ENCODE measurements at places on chromosomes 2 and 18. TPM values are rescaled to one million over a fixed set of nuclear protein-coding genes. Genes with fewer than 3 reads are reported as not detected.
A peak's percentile ranks its signal among the peaks of the same experiment; 100 is the strongest.

DNA sequence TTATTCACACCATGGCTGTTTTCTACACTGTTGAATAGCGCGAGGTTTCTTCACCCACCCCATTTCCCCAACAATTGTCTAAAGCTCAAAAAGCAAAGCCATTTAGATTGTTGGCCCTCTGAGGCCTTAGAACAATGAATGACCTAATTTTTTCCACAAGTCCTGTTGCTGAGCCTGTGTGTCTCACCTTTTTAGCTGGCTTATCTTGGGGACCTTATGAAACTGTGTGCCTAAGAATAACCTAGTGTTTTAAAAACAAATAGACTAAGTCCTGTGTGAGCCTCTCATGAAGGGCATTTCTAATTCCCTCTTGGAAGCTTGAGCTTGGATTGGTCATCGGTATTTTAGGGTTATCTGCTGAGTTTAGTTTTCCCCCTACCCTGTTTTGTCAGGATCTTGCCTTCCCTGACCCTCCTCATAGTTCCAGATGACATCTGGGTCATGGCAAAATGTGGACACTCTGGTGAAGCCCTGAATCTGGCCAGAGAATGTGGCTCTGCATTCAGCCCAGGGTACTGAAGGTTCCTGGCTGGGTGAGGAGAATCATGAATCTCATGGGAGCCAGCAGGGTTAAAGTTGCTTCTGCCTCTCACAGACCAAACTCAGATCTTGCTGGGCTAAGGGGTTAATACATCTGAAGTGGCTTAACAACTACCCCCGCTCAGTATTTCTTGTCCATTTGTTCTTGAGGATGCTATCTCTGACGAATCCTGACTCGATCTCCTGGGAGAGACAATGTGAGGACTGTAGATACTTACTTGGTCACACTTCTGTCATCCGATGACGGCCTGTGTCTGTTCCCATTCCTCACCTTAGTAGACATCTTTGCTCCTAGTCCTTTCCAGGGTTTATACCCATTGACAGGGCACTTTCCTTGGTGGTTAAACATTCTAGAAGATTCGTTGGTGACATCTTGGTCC lies 104.2 kb upstream of the MAP4K3 start:
- DNase-seq, result no peak

DOK6 gene
- 0.96 TPM for total RNA-seq

GPBAR1 gene
- 1.5 TPM for total RNA-seq

DNA sequence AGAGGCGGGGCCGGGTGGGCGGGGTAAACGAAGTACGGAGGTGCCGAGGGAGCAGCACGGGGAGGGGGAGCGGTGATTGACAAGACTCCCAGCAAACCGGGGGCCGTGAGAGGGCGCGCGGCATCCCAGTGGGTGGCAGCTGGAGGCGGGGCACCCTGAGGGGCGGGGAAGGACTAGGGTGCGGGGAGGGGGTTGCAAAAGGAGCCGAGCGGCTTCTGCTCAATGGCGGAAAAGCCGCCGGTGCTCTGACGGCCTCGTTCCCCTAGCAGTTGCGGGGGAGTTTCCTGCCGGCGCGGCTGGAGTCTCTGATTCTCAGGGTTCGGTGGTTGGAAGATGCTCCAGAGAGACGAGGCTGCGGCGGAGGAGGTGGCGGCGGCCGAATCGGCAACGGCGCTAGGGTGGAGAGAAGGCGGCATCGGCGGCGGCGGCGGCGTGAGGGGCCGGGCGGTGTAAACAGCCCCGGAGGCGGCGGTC lies at the start of gene PPM1B:
Gene PPM1B, plus strand, starts transcription at position 195 of the 474 bp plus-strand sequence. CDS start 32,325 bp downstream, outside the sequence.
- peak; percentile 100 for DNase-seq

- no peak for DNase-seq
Measured at GRCh38 chr2:42086500-42086953, 38.7 kb downstream of the PKDCC start.

LHCGR gene
- total RNA-seq, result 0.16 TPM

DNA sequence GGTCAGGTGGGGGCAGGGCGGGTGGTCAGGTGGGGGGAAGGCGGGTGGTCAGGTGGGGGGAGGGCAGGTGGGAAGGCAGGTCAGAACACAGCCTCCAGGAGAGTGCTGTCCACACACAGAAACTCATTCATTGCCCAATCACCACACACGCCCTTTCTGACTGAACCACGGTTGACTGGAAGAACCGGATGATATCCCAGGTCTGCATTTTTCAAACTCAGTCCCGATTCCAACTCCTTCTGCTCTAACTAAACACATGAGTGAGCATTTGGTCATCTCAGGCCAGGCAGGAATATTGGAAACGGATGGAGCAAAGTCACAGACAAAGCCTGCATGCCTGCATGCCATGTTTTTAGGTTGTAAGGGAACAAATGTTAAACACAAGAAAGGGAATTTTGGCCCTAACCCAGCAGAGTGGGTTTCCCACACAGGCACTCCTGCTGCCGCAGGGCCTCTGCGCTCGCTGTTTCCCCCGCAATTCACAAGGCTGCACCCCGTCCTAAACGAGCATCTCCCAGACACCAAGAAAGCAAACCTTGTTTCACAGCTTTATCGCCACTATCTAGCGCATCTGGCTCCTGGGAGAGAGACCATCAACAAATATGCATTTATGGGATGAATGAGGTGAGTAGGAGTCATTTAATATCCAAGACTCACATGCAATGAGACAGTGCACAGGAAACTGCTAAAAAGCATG lies 100.1 kb downstream of the ZNF516 start:
- no peak for DNase-seq

- DNase-seq, result peak; percentile 38
Measured at GRCh38 chr2:70988151-70988550, 6.5 kb downstream of the TEX261 start.

PLA2R1 gene
- total RNA-seq, result 2.3 TPM

DNA sequence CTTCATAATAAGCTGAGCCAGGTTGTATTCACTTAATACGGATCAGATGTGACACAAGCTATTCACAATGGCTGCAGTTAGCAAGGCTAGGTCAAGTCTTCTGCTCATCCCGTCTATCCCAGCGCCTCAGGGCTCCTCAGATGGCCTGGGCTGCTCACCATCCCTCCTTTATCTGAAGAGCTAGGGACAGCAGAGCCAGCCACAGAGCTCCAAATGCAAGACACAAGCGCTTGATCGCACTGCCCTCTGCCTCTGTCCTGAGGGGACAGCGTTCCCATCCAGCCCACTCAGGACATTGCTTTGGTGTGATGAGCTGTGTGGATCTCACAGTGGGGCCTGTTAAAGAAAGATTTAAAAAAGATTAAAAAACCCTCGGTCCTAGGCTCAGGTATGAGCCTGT lies 254.4 kb upstream of the HS6ST1 start:
- DNase-seq, result no peak

DNA sequence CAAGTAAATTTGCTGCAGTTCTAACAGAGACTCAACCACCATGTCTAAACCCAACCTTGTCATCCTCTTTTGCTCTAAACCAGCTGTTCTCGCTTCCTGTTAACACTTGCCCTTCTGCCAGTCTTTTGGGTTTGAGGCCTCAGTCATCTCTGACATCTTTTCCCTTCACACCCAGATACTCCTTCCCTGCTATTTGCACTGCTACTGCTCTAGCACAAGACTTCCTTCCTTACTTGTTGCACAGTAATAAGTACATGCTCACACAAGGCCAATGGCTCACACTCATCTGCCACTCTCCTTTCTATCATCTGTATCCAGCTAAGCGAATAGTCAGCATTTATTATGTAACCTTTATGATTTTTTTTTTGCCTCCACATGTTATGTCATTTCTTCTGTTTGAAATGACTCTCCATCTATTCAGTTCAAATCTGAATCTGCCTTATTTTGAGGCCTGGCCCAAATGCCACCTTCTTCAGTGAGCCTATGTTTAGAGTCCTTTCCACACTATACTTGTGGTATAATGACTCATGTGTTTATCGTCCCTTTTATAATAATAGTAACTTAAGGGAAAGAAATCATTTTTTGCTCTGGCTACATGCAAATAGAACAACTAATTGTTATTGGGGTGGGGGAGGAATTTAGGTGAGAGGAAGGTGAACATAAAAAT lies 22.5 kb upstream of the CDKL4 start:
- DNase-seq, result no peak

- DNase-seq, result no peak
Measured at GRCh38 chr18:63550068-63550467, 7.9 kb downstream of the SERPINB12 start.

DNA sequence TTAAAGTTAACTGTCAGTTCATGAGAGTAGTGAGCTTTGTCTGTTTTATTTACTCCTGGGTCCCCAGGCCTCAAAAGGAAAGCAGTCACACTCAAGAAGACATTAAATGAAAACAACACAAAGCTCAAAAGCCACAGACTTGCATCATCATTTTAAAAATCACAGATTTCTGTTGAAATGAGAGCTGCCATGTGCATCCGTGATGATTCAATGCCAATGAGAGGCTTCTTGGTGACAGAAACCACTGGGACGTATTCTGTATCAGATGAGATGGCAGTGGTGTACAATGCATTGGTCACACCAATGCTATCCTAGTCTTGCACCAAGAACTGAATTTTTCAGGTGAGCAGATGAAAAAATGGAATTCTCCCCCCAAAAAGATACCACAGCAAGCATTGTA lies 204.8 kb downstream of the ANAPC1 start:
- no peak for DNase-seq

BOLL gene
- total RNA-seq, result not detected

CYP26B1 gene
- 1.5 TPM for total RNA-seq

DNA sequence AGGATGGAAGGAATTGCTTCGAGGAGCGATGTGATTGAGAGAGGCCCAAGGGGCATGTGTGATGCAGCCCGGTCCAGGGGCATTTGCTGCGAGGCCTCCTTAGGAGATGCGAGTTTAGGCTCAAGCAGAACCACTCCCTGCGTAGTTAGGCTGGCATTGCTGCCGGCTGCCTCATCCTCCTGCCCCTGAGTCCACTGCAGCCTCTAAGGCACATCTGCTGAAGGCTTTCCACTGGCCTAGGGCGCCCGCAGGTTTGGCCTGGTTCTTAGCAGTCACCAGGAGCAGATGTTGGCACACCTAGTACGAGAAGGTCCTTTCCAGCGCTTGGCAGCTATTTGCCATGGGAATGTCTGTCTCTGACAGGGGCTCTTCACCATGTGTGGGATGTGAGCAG lies 20.7 kb downstream of the INPP5D start:
- DNase-seq, result no peak

SLC8A1 gene
- total RNA-seq, result 990 TPM

TMEM163 gene
- 0.22 TPM for total RNA-seq

HOXD1 gene
- not detected for total RNA-seq

CHST9 gene
- total RNA-seq, result 2.0 TPM

- DNase-seq, result no peak
Measured at GRCh38 chr2:193810533-193810932, 1615.8 kb upstream of the TMEFF2 start.

DNA sequence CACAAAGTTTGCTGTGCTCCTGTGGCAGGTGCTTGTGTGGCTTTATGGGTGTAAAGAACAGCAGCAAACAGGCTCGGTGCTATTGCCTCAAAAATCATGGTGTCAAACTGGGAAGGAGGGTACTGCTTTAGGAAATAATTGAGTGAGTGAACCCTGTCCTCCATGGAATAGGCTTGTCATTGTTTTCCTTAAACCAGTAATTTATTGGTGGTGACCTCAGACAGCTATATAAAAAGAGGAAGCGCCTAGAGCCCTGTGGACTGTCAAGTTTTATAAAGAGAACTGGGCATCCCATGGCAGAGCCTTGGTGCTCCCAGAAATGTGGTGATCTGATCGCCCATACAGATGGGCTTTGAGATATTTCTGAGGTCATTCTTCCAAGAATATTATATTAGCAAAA lies 4.7 kb upstream of the CXCR4 start:
- no peak for DNase-seq

CNGA3 gene
- total RNA-seq, result not detected

SRBD1 gene
- 11.8 TPM for total RNA-seq

CD28 gene
- 0.77 TPM for total RNA-seq

DNA sequence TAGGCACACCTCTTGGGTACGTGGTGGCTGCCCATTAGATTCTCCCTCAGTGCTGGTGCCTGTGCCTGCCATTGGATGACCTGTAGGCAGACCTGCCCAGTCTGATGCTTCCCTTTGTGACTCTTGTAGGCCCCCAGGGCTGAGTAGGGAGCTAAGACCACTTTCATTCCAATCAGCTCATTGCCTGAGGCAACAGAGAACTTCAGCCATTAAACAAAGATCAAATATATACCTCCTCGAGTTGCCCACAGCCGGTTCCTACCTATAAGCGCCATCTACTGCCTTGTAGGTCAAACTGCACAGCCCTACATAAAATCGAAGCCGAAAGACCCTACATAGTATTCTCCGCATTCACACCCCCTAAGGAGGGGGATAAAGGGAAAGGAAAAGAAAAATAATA lies 184.6 kb downstream of the ETAA1 start:
- no peak for DNase-seq

GRCh38 chr2:130327703-130328527 lies 14.8 kb upstream of the IMP4 start:
- no peak for DNase-seq

MARCHF4 gene
- total RNA-seq, result 0.08 TPM

POTEI gene
- total RNA-seq, result not detected

ATL2 gene
- 28.4 TPM for total RNA-seq

GRCh38 chr2:20300656-20301055 lies 50.0 kb downstream of the PUM2 start:
- DNase-seq, result no peak

- DNase-seq, result no peak
Measured at GRCh38 chr2:215680605-215681598, 245.0 kb upstream of the FN1 start.

MOGAT1 gene
- total RNA-seq, result 0.44 TPM

GRCh38 chr2:152395572-152395971 lies 60.6 kb downstream of the FMNL2 start:
- no peak for DNase-seq

GRCh38 chr2:7356909-7357584 lies 439.8 kb downstream of the RNF144A start:
- DNase-seq, result no peak

DNA sequence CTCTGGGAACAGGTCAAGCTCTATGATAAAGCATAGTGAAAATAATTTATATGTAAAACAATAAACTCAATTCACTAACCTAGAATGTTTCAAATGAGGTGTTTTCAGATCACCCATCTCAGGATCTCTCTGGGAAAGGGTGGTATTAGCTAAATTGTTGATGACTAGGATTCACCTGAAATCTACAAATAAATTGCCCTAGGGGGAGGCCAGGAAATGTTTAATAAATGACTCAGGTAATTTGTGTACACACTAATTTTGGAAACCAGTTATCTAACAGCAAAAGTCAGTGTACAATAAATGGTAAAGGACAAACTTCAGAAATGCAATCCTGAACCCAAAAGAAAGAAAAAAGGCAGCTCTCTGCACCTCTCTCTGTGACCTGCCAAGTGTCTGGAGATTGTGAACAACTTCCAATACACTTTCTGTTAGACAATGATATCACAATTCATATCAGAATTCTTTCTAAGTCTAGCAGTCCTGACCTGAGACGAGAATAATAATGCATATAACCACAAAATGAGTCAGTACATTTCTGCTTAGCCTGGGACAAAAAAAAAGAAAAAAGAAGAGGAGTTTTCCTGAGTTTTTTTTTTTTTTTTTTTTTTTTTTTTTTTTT lies 760.0 kb downstream of the EPHA4 start:
- no peak for DNase-seq

Data from left ventricle myocardium inferior (tissue), 1 donor.